ENCODE measurements at places on chromosomes 16 and 17.

- no peak for DNase-seq
Measured at GRCh38 chr17:75090871-75091854, 3.4 kb downstream of the SLC16A5 start.

GRCh38 chr16:67561824-67562525 lies 351 bp upstream of the CTCF start:
- DNase-seq, result peak; percentile 68

GRCh38 chr16:64434526-64435069 lies 687.3 kb downstream of the CDH11 start:
- no peak for DNase-seq

DNA sequence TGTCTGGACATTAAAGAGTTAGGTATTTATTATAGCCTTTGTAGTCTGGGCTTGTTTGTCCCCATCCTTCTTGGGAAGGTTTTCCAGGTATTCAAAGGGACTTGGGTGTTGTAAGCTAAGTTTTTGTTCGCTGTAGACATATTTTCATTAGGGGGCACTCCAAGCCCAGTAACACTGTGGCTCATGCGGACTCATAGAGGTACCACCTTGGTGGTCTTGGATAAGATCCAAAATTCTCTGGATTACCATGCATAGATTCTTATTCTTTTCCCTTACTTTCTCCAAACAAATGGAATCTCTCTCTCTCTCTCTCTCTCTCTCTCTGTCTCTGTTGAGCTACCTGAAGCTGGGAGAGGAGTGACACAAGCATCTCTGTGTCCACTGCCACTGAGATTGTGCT lies 48.9 kb downstream of the ERCC4 start:
- DNase-seq, result no peak

DNA sequence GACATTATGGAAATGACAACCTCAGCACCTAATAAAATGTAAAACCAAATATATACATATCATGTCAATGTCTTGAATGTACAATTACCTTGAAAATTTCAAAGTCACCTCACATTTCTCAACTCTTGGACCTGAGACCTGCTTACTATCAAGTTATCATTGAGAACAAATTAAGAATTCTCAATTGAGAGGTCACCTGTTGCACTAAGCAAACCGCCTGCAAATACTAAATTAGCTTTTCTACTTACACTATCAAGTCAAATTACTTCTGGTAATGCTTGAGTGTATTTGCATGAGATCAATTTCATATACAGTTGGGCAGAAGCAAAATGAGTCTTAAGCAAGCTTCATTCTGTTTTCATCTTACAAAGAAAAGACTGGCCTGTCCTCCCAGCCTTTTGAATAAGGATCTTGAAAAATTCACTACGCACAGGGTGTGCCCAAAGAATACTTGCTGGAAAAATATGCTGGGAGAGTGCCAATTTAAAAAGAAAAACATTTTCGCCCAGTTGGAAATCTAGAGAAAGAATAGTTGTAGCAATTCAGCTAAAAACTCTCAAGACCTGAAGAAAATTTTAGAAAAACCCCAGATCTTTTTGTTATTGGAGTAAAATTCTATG lies 35.7 kb downstream of the KANSL1 start:
- DNase-seq, result no peak

GRCh38 chr16:83948914-83949723 lies 3.9 kb upstream of the OSGIN1 start:
- DNase-seq, result no peak

GRCh38 chr16:2686912-2687507 lies 4.7 kb downstream of the KCTD5 start:
- no peak for DNase-seq

- DNase-seq, result no peak
Measured at GRCh38 chr17:67672592-67673335, 45.0 kb upstream of the NOL11 start.

DNA sequence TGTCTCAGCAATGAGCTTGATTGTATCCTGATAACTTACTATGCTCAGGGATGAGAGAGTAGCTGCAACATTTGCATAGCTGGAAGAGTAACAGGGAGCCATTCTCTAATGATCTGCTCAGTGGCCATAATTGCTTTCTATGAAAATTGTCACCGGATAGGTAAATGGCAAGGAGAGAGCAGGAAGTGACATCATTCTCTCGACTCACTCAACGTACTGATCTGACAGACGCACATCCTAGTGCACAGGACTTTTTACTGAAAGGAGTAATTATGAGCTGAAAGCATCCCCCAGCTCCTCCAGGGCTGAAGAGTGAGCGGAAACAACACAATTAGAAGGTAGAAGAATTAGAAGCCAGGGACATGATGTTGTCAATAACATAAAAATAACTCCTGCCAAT lies 71.8 kb downstream of the IRX5 start:
- DNase-seq, result no peak

GRCh38 chr16:89525146-89525913 lies 17.1 kb downstream of the SPG7 start:
- DNase-seq, result no peak

- no peak for DNase-seq
Measured at GRCh38 chr16:14302031-14302398, 230.9 kb downstream of the MRTFB start.

- DNase-seq, result no peak
Measured at GRCh38 chr17:83190601-83191387, 111.4 kb downstream of the METRNL start.

DNA sequence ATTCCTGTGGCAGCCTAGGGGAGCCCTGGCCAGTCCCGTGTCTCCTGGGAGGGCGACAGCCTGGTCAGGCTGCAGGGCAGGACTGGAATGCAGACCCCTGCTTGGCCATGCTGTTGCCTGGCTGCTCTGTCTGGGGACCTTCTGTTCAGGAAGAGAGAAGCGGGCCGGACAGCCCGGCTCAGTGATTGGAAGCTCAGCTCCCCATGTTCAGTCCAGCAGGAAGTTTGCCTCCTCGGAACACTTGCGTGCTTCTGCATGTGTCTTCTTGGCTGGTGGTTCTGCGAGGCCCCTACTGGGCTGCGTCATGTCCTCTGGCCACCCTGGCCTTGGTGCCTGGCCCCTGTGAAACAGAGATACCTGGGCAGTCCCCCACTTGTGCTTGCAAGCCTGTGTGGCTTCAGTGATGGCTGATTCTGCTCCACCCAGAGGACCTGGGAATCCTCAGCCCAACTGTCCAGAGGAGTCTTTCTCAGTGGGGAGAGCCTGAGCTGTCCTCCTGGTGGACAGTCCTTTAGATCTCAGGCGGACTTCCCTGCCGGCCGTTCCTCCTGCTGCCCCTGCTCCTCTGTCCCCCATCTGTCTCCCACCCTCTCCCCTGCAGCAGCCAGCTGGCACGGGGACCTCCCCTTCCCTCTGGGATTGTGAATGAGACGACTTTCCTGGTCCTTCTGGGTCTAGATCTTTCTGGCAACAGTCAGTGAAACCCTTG lies 279.5 kb downstream of the SEC14L1 start:
- no peak for DNase-seq

GRCh38 chr17:3557768-3558583 lies at the start of gene TRPV3:
Gene TRPV3 (minus strand): TSS chr17:3557812. CDS start chr17:3554850, 2,962 bp downstream.
- no peak for DNase-seq

DNA sequence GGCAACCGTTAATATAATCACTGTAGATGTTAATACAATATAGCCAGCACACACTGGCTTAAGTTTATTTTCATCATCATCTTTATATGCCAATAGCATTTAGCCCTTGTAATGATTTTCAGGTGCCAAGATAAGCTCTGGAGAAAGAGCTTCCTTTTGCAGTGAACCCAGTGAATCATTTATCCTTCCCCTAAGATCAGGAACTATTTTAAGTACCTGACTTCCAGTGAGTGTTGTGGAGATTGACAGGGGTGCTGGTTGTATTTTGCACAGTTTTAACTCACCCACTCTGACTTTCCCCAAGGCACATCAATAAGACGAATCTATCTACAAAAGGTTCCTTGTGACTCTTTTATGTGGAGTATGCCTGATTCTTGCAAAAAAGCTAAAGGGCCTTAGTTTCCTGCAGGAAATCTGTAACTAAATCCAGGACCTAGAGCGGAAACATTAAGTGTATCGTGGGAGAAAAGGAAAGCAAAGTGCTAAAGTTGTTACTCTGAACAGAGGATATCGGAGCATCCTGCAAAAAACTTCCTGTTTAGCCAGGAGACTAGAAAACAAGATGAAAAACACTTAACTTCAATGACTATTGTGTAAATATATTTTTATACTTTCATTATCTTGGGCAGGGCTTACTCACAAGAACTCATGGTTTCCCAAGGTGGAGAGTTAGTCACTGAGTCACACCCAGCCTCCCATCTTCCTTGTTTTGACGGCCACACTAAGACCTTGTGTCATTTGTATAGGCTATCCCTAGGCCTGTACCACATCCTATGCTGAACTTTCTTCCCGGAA lies 183.6 kb downstream of the MAP2K6 start:
- DNase-seq, result no peak

- no peak for DNase-seq
Measured at GRCh38 chr17:19876529-19877161, 8.9 kb upstream of the ULK2 start.

- no peak for DNase-seq
Measured at GRCh38 chr16:3595521-3596021, 15.8 kb downstream of the SLX4 start.

DNA sequence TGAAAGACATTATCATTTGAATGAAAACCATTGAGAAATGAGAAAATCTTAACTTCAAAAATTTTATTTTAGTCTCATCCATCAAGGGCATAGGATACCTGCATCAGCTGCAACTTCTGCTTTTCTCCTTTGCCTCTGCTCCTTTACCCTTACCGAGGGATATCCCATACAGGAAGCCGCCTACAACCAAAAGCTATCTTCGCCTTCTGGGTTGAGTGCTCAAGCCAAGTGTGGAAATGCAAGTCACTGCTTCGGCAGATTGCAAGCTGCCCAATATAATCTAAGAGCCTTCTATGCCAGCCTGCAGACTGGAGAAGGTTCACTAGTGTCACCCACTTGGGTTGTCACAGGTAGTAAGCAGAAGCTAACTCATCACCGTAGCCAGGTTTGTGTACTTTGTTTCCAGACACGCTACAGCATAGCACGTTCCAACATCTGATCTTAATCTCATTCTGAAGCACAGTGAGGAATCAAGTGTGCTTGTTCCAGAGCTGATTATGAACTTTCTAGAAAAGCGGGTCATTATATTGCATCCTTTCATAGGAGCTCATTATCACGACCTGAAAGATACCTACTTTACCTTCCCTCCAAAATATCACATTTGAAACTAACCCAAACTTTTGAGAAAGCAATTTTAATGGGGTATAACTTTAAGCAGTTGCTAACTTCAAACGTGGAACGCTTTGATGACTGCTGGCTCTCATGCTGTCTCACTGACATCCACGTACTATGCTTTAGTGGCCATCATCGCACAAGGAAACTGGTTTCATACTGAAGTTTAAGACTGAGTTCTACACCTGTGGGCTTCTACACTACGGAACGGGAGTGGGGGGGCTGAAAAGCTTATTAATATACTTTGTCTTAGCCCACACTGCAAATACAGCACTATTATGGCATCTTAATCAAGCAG lies 8.0 kb upstream of the UNK start:
- DNase-seq, result no peak

GRCh38 chr17:31293581-31293980 lies 3.5 kb downstream of the OMG start:
- no peak for DNase-seq

DNA sequence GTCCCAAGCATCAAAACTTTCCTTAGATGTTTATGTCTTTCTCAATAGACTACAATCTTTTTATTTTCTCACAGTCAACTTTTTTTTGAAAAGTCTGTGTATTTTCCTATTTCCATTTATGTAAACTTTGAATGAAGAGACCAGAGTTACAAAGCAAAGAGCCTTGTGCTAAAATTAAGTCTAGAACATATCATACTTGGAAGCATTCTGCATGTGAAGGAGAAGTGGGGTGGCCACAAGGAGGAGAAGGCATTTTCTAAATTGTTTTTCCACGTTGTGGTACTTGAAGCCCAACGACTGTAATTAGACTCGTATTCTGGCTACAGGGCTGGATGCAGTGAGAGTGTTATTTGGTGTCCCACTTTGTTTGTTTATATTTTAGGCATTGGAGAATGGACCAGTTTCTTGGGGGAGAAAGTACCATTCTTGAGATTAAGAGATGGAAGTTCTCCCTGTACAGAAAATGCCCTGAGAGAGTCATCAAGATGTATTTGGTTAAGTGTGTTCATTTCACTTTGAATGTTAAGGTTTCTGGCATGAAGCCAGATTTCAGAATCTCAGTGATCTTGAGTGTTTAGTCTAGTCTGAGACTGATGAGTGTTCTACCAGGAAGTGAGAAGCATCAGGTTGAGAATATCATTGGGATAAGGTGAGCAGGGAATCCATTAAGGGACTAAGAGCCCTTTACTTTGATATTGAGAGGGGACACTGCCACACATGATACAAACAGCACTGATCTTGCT lies 71.6 kb downstream of the MAP2K6 start:
- DNase-seq, result no peak

- no peak for DNase-seq
Measured at GRCh38 chr16:19417640-19418039, at the start of gene TMC5. Gene TMC5 (plus strand): TSS chr16:19417883. CDS start chr16:19440039, 22,156 bp downstream.

- DNase-seq, result no peak
Measured at GRCh38 chr16:10851512-10851911, 25.5 kb upstream of the CIITA start.

- no peak for DNase-seq
Measured at GRCh38 chr16:74201576-74201975, 95.0 kb upstream of the PSMD7 start.

DNA sequence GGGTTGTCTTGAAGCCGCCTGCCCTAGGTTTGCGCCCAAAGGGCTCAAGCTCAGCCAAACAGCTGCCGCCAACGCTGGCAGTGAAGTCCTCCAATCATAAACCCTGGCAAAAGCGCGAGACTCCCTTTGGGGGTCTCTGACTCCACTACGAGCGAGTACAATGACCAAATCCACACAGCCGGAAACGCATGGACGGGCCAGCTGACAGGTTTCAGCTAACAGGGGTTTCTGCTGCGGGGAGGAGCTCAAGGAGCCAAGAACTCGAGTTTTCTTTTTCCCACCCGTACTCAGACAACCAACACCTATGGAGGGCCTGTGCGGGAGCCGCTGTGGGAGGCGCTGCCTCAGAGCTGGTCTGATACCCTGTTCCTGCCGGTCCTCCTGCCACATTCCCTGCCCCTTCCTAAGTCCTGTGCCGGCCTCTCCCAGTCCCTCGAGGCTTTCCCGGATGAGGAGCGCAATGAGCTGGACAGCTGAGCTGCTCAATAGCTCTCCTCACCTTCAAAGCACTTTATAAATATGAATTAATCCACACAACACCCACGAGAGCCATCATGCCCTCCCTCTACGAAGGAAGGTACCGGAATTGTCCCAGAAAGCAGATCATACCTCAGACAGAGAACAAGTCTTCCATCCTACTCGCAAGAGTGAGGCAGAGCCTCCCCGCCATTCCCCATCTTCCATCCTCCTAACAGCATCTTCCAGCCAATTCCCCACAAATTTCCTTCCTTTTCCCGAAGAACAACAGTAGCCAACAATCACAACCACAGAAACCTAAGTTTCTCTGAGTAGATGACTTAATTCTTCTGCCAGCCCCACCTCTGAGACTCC lies 6.1 kb downstream of the ABR start:
- no peak for DNase-seq
